Foreskin fibroblast (primary cell): ENCODE measurements at places on chromosomes 6 and 20.
A peak's percentile ranks its signal among the peaks of the same experiment; 100 is the strongest.

- DNase-seq: no peak
These were observed 562.8 kb downstream of the UTRN start for GRCh38 chr6:144847916-144848315.

GRCh38 chr6:10901770-10902169, 14.9 kb downstream of the SYCP2L start:
- no peak for DNase-seq

GRCh38 chr6:144477856-144478255, 192.7 kb downstream of the UTRN start:
- no peak for DNase-seq

DNA sequence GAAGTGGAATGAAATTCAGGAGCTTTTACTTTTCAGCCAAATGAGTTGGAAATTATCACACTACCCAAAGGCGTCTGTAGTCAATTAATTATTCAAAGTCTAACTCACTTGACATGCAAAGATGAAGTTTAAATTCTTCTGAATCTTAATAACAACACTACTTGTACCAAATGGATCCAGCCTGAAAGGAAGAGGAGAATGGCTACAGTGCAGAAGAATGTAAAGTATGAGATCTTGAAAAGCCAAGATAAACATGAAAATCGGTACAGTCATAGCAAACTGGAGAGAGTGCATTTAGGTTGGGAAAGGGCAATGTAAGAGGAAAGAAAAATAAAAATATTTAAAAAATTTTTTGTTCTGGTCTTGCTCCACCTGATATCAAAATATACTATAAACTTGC, 195.5 kb downstream of the SIM1 start:
- peak; percentile 85 for DNase-seq

GRCh38 chr6:3372184-3372846, 84.5 kb downstream of the SLC22A23 start:
- no peak for DNase-seq

GRCh38 chr6:39388606-39389483, 66.3 kb upstream of the KCNK16 start:
- no peak for DNase-seq

- peak; percentile 48 for DNase-seq
These were observed 117.5 kb upstream of the COL21A1 start for GRCh38 chr6:56364827-56365339.

DNA sequence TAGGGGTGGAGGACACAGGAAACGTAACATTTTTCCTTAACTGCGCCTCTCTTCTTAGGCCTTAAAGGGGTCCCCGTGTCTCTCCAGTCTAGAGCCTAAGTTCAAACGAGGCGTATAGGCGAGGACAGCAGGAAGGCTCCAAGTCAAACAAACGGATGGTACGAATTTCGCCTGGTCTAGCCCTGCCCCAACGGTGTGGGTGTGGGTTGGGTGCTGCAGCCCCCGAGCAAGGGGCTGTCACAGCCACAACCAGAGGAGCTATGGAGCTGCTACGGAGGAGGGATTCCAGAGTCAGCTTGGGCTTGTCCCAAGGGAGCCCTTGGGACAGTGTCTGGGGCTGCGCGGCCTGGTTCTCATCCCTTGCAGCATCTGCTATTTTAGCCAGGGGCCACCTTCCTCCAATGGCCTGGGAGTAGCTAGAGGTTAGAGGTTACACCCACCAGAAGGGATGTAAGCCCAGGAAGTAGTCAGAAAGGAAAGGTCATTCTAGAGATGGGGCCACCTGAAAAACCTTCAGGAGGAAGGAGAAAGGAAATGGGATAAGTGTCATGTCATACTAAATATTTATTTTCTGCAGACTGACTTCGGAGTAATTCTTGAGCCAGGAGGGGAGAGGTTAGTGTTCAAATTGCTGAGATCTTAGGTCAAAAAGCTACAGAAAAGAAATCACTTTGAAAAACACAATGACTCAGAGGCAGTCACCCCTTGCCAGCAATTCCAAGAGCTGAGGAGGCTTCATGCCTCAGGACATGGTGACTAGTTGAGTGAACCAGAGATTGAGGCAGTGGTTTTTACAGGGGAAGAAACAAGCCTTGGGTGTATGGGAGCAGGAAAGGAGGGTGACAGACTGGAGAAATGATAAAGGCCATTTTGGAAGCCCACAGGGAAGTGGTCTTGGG, 21.7 kb downstream of the VPS52 start:
- DNase-seq: peak; percentile 94

GRCh38 chr20:64233725-64234124, 21.8 kb upstream of the PCMTD2 start:
- no peak for DNase-seq

DNA sequence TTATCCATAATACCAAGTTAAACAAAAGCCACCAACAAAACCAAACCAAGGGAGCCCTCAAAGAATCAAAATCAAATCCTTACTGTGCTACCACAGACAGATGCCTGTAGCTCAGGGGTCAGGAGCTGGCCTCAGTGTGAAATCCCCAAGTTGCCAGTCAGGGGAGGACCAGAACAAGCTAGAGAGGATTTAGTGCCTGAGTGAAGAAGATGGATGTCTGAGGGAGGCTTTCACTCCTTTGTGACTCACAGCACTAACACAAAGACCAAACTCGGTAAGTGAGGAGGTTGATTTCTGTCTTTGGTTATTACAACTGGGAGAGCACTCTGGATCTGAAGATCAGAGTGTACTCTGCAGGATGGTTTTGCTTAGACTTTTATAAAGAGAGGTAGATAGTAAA, 189.9 kb upstream of the ZNF184 start:
- no peak for DNase-seq

GRCh38 chr6:77461796-77462195, 1.5 kb downstream of the HTR1B start:
- no peak for DNase-seq

GRCh38 chr6:151067684-151068596, 171.8 kb upstream of the AKAP12 start:
- peak; percentile 94 for DNase-seq

DNA sequence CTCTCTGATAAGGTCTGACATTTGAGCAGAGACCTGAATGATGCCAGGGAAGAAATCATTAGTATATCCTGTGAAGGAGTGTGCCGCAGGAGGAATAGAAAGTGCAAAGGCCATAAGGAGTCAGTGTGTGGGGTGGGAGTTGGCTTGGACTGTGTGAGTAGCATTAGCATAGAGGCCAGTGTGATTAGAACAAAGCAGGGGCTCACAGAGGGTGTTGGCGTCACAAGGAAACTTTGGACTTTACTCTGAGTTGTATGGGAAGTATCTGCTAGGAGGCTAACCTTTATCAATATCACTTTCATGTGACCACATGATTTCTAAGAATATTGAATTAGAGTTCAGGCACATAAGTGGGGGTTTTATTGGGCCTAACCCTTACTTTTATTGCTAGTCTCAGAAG, 12.1 kb downstream of the TMEM200A start:
- no peak for DNase-seq

DNA sequence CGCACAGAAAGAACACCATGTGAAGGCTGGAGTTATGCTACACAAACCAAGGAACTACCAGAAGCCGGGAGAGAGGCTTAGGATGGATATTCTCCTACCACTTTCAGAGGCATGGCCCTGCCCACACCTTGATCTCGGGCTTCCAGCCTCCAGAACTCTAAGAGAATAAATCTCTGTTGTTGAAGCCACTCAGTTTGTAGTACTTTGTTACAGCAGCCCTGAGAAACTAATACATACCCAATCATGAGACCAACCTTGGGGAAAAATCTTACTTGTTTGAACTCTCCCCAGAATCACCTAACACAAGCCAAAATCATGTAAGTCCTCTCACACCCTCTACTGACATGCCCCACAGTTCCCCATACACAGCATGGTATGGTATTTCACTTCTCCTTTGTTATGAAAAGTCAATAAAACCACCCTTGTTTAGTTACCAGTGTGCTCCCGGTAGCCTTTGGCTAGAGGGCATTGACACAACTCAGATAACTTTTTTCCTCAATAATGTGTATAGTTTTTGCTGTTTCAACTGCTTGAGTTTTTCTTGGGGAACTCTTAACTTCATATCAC, 40.7 kb upstream of the SLC2A12 start:
- no peak for DNase-seq

DNA sequence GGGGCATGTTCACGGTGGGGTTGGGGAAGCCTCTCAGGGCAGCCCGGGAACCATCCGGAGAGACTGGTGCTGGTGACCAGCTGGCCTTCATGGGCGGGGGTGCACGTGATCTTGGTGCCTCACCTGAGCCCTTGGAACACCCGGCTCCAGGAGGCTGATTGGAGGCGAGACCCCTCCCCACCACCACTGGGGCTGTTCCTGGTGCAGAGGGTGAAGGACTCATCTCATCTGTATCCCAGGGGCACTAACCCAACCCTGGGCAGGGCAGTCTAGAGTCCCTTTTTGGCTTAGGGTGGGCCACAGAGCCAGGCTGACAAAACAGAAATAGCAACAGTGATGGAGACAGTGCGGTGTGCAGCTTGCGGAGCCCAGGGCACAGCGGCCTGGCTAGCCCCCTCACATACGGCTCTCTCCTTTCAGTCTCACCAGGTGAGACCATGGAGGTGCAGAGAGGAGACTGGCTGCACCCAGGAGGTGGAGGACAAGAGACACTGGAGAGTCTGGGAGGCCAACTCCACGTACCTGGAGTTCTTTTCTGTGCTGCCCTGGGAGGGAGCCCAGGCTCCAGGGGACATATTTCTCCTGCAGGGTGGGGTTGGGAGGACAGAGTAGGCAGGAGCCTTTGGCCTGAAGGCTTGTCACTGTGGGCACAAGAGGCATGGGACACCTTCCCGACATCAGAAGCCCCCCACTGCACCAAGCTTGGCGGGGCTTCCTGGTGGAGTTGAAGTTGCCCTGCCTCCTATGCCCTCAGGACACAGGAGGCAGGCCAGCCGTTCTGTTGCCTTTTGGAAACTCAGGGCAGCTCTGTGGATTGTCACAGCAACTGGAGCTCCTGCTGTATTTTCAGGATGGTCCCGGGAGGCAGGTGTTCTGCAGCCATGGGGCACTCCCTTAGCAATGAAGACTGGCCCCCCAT, 106.0 kb downstream of the SYCP2 start:
- no peak for DNase-seq

DNA sequence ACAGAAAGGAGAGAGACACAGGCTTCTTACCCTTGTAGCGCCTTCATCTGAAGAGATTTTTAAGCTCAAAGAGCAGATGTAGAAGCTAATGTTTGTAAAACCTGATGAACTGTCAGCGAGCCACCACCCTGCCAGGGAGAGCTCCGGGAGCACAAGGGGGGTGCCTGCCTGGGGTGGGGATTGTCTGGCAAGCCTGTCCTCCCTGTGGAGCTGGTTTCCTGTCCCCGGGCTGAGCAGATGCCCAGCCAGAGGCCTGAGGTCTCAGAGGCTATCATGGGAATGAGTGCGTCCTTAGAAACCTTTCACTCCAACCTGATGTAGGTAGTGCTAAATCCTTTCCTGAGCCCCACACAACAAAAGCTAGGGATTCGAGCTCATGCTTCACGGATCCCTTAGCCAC, 41.9 kb upstream of the NR2E1 start:
- DNase-seq: no peak

GRCh38 chr6:129748901-129749748, 39.1 kb upstream of the ARHGAP18 start:
- DNase-seq: peak; percentile 73

DNA sequence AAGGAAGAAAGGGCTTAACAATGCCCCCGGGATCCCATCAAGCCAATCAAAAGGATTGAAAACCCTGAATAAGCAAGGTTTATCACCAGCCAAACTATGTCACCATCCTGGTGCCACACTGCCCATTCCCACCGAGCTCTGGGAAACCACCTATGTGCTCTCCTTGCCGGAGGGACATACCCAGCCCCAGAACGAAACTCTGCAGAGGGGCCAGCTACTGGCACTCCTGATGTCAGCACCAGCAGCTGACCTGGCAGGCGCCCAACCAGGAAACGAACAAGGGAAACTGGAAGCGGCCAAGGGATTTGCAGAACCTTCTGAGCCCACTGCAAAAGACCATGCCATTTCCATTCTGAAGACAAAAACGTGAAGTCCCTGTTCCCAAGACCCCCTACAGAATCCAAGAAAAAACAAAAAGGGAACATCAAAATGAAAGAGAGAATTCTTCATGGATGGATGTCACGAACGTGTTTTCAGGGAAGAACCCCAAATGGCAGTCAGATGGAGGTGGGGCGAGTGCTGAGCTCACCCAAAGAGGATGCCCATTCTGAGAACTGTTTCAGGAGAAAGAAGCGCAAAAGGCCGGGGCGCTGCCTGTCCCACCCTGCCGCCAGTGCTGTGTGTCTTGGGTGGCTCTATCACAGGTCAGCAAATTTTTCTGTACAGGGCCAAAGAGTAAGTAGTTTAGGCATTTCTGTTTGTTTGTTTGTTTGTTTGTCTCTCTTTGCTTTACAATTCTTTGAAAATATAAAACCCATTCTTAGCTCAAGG, 305.2 kb downstream of the ESR1 start:
- DNase-seq: no peak

DNA sequence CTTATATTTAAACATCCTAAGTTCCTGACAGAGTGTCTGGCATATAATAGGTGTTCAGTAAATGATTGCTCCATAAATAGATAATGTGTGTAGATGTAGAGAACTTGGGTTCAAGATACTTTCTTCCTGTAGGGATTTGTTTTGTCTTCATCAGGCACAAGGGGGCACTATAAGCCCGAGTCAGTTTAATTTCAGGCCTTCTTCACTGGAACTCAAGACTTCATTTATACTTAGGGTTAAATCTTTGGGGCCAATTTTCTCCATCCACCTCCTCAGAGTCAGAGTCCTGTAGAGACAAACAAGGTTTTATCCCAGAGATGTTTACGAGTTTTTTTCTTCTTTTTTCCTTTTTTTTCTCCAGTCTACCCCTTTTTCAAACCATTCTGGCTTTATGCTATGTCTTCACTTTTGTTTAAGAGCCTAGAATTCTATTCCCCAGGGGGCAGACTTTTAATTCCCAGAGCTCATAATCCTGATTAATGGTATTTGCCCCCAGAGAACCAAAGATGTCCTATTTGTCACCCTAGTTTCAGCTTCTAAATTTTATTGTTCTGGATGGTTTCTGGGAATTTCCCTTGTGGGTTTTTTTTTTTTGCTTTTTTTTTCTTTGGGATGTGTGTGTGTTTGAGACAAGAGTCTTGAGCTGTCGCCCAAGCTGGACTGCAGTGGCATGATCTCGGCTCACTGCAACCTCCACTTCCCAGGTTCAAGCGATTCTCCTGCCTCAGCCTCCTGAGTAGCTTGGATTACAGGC, 88.4 kb downstream of the HFE start:
- DNase-seq: peak; percentile 80

DNA sequence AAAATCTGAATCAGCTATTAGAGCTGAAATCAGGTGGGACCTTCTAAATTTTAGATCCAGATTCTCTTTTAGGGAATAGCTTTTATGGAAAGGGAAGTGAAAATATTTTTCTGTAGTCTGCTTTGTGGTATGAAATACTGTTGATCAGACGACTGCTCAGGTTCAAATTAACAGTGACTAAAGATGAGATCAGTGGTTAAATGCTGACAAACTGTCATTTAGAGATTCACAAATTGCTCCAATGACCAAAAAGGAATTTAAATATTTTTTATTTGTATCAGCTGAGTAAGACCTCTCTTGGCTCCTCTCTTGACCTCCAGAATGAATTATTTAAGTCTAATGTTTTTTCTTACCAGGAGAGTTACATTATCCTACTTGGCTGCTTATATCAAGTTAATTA, 77.3 kb downstream of the KCNQ5 start:
- DNase-seq: no peak
